ENCODE measurements at places on chromosomes 3 and 15.

DNA sequence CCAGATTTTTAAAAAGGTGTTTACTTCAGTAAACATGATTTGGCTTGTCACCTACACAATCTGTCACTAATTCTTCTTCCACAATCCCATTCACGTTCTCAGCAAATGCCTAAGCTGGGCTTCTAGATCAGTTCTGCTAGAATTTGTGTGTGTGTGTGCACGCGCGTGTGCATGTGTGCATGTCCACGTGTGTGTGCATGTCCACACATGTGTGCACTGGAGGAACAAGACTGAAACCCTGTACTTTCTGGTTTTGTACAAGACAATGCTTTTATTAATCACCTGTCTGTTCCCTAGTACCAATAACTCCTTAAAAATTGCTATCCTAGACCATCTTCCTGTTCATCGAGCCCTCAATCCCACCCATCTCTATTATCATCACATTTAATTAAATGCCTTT, 229.2 kb downstream of the KCNMB2 start:
- no peak for DNase-seq

DNA sequence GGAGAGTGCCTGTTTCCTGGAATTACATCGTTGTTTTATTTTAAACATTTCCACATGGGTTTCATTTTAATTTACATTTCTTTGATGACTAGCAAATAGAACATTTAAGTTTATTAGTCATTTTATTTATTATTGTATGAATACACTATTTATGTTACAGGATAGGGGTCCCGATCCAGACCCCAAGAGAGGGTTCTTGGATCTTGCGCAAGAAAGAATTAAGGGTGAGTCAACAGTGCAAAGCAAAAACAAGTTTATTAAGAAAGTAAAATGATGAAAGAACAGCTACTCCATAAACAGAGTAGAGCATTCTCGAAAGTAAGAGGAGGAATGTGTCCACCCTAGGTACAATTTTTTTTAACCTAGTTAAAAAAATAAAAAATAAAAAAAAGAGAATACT, 539.5 kb downstream of the NAALADL2 start:
- no peak for DNase-seq

- no peak for DNase-seq
These were observed 86.2 kb downstream of the NPAP1 start for GRCh38 chr15:24761704-24762302.

GRCh38 chr3:96192966-96193550, 621.3 kb upstream of the EPHA6 start:
- no peak for DNase-seq

DNA sequence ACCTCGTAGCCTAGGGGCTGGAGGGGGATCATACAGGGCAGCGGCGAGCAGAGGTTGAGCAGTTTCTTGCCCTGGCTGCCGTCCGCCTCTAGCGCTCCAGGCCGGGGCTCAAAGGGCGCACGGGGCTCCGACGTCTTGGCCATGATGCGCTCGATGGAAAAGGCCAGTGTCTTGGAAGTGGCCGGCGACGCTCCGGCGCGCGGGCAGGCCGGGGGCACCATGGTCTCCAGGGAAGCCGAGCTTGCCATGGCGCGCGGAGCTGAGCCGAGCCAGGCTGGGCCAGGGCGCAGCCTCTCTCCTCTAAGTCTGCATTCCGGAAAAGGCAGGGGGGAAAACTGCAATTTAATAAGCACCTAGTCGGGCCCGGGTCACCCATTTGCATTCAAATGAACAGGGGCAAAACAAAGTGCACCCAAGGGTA, 719 bp downstream of the FEZF2 start:
- DNase-seq = no peak

GRCh38 chr15:91496754-91497691, 356.5 kb upstream of the SLCO3A1 start:
- no peak for DNase-seq

- DNase-seq = no peak
These were observed 355.3 kb upstream of the NR2F2 start for GRCh38 chr15:95975212-95975611.

GRCh38 chr3:125146626-125147490, 65.7 kb downstream of the SLC12A8 start:
- no peak for DNase-seq

GRCh38 chr3:3683261-3683660, 116.0 kb upstream of the LRRN1 start:
- no peak for DNase-seq
